ENCODE measurements at places on chromosomes 13 and 19. TPM values are rescaled to one million over a fixed set of nuclear protein-coding genes. Genes with fewer than 3 reads are reported as not detected.

GRCh38 chr19:1745589-1746031, 7.7 kb upstream of the ONECUT3 start:
- H3K27ac ChIP-seq: no peak overlapping the region
- H3K36me3 ChIP-seq: no peaks in the 10 kb centered on the region

Gene MYH14
- not detected for total RNA-seq

DNA sequence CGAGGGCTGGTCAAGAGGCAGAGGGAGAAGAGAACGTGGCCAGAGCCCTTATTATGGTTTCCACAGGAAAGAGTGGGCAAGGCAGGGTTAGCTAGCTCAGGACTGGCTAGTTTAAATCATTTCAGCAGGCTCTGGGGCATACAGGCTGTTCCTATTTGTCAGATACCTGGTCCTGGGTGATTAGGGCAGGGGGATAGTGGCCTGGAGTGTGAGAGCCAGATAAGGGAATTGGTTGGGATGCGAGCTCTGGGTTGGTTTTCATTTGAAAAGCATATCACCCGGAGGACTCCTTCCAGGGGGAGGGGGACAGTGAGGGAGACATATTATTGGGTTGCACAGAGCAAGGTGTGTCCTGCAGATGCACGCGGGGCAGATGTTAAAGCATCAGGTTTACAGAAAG, 75.3 kb upstream of the CLDN10 start:
- H3K27ac ChIP-seq: no peak overlapping the region
- no peaks in the 10 kb centered on the region for H3K27me3 ChIP-seq
- no peaks in the 10 kb centered on the region for H3K36me3 ChIP-seq
- DNase-seq: no peak
- H3K4me3 ChIP-seq: no peak overlapping the region

Gene KLF1
- not detected for total RNA-seq

- no peak overlapping the region for H3K27ac ChIP-seq
- no peak for DNase-seq
- peaks cover 59% of the 10 kb centered on the region for H3K36me3 ChIP-seq
- peaks cover 25% of the 10 kb centered on the region for H3K4me1 ChIP-seq
- H3K27me3 ChIP-seq: no peaks in the 10 kb centered on the region
These were observed 5.5 kb downstream of the RPL28 start for GRCh38 chr19:55391191-55391670.

GRCh38 chr13:21053231-21053630, 8.2 kb downstream of the LATS2 start:
- H3K4me3 ChIP-seq: no peak overlapping the region
- peaks cover 19% of the 10 kb centered on the region for H3K4me1 ChIP-seq
- H3K36me3 ChIP-seq: peaks cover 35% of the 10 kb centered on the region
- no peaks in the 10 kb centered on the region for H3K27me3 ChIP-seq
- H3K27ac ChIP-seq: no peak overlapping the region

Gene NKG7
- not detected for total RNA-seq

DNA sequence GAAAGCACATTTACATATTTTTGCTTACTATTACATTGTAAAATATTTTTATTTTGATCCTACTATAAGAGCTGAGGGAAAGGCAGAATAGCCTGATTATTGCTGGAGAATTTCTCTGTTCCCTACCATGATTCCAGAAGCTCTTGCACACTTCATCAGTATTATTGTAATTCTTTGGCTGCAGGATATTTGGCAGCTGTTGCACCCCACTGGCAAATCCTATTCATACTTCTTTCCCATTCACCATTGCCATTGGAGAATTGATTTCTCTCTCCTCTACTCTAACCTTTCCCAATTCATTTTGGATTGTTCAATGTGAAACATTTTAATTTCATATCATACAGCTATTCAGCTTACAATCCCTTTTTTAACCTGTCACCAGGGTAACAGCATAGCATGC, 238.0 kb downstream of the GGACT start:
- H3K4me3 ChIP-seq: no peak overlapping the region
- no peaks in the 10 kb centered on the region for H3K4me1 ChIP-seq
- no peaks in the 10 kb centered on the region for H3K27me3 ChIP-seq
- no peak for DNase-seq
- no peak overlapping the region for H3K27ac ChIP-seq
